NCI-H1694 treated with DMSO at 0.1 percent for 48 hours (cell line): ENCODE measurements at places on chromosomes 7 and 10.

DNA sequence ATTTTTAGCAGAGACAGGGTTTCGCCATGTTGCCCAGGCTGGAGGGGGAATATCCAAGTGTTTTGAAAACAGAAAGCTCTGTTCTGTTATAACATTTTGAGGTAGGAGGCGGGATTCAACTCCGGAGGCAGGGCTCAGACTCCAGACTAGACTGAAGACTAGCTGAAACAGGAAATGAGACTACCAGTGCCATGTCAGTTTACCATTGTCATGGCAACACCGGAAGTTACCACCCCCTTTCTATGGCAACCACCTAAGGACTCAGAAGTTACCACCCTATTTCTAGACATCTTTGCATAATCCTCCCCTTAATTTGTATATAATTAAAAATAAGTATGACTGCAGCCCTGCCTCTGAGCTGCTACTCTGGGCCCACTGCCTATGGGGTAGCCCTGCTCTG is 1069.1 kb upstream of the AUTS2 start:
- DNase-seq: no peak

DNA sequence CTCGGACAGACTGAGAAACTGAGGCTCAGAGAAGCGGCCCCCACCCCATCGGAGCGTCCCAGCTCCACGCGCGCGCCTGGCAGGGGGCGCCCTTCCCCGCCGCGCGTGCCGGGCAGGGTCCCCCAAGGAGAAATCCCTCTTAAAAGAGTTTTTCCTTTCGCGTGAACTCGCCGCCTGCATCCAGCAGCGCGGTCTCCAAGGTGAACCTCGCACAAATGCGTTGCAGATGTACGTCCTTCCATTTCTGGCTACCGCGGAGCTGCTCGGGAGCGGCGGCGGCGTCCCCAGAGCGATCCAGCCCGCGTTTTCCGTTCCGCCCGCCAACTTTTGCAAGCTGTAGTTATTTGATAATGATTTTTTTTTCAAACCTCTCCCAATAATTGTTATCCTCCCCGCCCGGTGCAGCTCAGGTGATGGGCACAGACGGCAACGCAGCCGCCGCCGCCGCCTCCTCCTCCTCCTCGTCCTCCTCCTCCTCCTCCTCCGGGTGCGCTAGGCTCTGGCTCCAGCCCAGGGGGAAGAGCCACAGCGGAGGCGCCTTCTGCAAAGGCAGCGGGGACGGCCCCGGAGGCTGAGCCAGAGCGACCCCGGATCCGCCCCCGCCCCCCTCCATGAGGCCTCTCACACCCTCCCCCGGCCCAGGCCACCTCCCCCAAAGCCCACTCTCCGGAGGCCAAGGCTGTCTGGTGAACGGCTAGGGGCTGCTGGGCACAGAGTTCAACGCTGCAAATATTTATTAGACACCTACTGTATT is 74.0 kb upstream of the CUX1 start:
- peak; percentile 71 for DNase-seq

DNA sequence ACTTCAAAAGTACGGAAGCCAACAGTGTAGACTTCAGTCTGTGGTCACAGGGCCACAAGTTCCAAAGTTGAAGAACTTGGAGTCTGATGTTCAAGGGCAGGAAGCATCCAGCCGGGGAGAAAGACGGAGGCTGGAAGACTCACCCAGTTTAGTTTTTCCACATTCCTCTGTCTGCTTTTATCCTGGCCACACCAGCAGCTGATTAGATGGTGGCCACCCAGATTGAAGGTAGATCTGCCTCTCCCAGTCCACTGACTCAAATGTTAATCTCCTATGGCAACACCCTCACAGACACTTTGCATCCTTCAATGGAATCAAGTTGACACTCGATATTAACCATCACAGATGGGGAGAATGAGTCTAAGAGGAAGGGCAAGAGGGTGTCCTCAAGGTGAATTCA is 19.3 kb upstream of the FRMD4A start:
- DNase-seq: no peak

- no peak for DNase-seq
Observed at GRCh38 chr7:40977533-40977932, 725.4 kb downstream of the INHBA start.

- peak; percentile 25 for DNase-seq
Observed at GRCh38 chr10:60162631-60163030, 227.0 kb downstream of the ANK3 start.

- DNase-seq: no peak
Observed at GRCh38 chr10:133279326-133280226, 2.9 kb upstream of the ADAM8 start.

DNA sequence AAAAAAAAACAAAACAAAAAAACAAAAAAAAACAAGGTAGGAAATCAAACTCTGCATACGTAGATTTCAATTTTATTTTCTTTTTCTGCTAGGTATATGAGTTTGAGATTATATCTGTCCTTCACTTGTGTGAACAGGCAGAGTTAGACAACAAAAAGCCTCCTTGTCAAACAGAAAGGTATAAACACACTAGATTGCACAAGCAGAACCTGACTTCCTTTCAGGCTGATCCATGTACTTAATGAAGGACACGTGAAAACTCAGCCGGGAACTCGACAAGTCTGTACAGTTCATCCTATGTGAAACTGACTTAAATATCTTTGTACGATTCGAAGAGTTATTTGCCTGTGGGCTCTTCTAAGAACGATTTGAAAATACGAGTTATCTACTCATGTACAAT is 254.1 kb downstream of the ARL4A start:
- DNase-seq: no peak

- DNase-seq: no peak
Observed at GRCh38 chr10:90930971-90931871, 10.3 kb upstream of the ANKRD1 start.

- no peak for DNase-seq
Observed at GRCh38 chr10:24394461-24395190, 185.7 kb downstream of the KIAA1217 start.

GRCh38 chr7:55561690-55562089 is 10.6 kb downstream of the VOPP1 start:
- DNase-seq: no peak

- DNase-seq: no peak
Observed at GRCh38 chr10:28922127-28922526, 244.8 kb downstream of the BAMBI start.

DNA sequence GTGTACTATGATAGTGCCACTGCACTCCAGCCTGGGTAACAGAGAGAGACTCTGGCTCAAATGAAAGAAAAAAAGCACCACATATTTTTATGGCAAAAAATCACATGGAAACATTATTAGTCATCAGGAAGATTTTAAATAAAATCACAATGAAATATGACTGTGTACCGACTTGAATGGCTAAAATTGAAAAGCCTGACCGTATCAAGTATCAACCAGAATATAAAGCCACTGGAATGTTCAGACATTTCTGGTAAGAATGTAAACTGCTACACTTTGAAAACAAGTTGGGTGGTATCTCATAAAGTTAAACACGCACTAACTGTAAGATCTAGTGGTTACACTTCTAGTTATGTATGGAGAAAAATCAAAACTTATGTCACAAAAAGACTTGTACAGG is 306.7 kb upstream of the MBL2 start:
- DNase-seq: no peak

DNA sequence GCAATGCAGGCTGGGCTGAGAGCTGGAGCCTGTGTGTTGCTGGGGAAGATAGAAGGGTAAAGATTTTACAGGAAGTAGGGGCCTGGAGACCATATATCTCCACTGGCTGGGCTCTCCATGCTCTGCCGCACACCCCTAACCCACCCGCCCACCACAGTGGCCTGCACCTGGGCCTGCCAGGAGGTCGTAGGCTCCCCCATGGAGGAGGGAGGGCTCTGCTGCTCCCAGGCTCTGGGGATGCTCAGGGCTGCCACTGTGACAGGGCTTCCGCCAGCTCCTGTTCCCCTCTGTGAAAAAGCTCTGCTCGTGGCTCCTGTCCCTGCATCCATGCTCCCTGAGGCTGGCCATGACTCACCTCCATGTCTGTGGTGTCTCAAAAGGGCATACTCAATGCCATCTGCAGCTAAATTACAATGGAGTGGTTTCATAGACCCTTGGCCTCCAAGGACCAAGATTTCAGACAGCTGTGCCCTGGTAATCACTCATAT is 106.0 kb downstream of the CXCL12 start:
- DNase-seq: no peak

DNA sequence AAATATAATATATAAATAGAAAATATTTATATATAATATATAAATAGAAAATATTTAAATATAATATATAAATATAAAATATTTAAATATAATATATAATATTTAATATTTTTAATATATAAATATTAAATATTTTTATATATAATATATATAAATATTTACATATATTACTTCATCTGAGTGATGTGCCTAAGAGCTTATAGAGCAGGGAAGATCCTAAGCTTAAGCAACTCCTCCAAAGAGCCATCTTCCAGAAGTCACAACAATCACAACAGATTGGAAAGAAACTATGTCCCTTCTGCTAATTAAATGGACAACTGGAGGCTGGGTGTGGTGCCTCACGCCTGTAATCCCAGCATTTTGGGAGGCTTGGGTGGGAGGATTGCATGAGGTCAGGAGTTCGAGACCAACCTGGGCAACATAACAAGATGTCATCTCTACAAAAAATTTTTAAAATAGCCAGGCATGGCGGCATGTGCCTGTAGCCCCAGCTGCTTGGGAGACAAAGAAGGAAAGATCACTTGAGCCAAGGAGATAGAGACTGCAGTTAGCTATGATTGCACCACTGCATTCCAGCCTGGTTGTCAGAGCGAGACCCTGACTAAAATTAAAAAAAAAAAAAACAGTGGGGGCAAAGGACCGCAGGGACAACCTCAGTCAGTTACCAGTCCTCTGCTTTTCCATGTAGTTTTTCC is 198.7 kb downstream of the SKIDA1 start:
- DNase-seq: no peak

- no peak for DNase-seq
Observed at GRCh38 chr7:66790196-66790595, 49.7 kb downstream of the RABGEF1 start.

GRCh38 chr7:8263048-8263447 is 1.1 kb upstream of the ICA1 start:
- no peak for DNase-seq

DNA sequence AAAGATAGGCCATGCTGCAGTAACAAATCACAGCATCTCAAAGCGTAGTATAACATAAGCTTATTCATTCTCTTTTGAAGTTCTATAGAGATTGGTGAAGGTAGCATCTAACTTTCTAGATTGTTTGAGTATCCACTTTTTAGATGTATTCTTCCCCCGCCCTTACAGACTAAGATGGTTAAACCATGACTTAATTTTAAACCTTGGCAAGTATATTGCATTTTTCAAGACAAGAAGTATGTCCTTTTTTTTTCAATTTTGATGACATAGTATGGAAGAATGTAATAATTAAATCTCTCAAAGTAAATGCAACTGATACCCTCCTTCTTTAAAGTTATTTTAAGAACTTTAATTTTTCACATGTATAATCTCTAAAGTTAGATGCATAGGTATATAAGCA is 190.0 kb downstream of the KCND2 start:
- DNase-seq: no peak

DNA sequence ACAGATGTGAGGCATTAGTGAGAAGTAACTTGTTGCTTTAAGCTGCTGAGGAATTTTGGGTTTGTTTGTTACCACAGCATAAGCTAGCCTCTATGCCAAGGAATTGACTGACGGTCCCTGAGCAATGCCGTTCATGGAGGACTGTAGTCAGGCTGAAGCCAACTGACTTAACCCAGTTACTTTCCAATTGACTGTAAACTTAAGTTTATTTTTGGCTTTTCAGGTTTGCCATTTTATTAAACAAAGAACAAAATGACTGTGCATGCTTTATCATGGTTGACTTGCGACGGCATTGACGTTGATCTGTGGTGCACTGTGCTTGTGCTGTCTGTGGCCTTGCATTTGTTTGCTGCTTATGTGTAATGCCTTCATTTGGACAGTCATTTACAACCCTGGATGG is 53.5 kb downstream of the DNAJB9 start:
- no peak for DNase-seq

GRCh38 chr7:38806912-38807311 is 102.1 kb downstream of the VPS41 start:
- DNase-seq: no peak

GRCh38 chr7:47580811-47581331 is 1.0 kb downstream of the TNS3 start:
- DNase-seq: no peak

- DNase-seq: no peak
Observed at GRCh38 chr7:156732091-156732625, 91.6 kb downstream of the RNF32 start.

- DNase-seq: peak; percentile 71
Observed at GRCh38 chr7:7969306-7970236, 975 bp downstream of the GLCCI1 start.

- DNase-seq: peak; percentile 30
Observed at GRCh38 chr7:16114633-16115032, 306.7 kb downstream of the CRPPA start.

DNA sequence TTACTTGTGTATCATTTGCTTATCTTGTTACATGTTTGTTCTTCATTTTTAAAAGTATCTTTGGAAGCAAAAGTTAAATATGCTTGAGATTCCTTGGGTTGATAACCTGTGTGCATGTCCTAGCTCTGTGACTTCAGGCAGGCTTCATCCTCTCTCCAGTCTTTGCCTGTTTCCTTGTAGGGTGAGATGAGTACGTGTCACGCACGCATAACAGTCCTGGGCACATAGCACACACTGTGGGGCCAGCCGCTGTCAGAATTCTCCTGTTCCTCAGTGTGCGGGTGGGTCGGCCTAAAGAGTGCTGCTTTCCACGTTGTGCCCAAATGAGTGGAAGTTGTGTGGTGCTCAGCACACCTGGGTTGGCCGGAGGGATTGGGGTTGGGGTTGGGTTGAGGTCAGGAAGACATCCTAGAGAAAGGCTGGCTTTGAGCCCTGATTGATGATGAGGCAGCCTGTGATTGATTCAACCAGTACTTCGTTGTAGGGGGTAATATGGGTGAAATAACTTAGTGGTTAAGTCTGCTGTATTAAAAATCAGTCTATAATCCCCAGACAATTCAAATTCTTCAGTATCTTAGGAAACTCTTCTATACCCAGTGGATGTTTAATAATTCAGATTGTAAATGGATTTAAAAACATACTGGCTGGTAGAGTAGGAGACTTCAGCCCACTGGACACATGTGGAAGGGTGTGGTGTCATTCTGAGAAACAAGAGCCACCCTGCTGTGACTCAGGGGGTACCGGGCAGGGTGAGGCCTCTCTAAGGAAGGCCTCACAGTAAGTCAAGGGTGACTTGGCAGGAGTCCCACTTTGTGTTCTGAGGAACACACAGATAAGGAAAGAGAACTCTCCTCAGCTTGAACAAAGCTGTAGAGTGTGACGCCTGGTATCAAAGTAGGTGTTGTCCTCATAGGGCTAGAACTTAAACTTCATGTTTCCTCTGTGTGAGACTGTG is 54.8 kb downstream of the DAGLB start:
- DNase-seq: no peak

DNA sequence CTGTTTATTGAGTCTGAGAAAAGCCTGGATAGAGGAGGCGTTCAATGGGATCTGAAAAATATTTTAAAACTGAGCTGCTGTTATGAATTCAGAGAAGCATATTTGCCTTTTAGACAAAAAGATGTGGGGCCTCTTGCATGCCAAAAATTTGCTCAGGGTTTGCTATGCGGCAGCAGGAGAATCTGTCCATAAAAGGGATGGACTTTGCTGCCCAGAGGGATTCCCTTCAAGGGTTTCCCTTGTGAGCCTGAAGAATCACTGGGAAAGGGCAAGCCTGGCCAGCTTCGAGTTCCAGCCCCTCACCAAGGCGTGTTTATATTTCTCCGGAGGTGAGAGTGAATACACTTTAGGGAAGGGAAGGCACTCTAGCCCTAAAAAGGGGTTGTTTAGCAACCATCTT is 55.5 kb upstream of the CALD1 start:
- DNase-seq: no peak
